ENCODE measurements at places on chromosomes 11 and 22.

GRCh38 chr11:77865805-77866204 lies 44.9 kb downstream of the AAMDC start:
- no peak for DNase-seq

DNA sequence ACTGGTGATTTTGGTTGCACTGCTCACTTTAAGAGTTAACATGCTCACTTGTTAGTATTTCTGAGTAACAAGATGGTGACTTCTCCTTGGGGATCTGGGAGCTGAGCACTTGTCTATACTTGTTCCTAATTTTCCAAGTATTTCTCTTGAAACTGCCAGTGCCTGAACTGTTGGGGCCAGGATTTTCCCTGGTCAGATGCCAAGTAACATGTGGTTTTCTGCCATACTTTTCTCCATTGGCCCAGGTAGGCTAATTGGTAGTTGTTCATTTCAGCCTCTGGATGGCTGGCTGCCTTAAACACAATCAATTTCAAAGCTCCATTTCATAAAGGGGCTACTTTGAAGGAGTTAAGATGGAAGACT lies 35.0 kb downstream of the RNF141 start:
- no peak for DNase-seq

DNA sequence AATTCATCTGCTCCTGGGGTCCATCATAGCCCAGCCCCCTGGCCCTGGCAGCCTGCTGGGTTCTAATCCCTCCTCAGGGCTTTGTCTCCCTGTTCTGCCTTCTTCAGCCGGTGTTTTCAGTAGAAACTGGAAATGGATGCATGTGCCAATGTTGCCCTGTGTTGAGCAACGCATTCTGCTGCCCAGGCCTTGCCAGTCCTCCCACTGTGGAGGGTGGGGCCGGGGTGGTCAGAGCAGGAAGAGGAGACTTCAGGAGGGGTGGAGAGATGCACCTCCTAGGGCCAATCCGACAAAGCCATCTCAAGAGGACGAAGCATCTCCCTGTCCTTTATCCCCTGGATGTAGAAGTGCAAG lies 27.6 kb upstream of the ZBTB16 start:
- no peak for DNase-seq

DNA sequence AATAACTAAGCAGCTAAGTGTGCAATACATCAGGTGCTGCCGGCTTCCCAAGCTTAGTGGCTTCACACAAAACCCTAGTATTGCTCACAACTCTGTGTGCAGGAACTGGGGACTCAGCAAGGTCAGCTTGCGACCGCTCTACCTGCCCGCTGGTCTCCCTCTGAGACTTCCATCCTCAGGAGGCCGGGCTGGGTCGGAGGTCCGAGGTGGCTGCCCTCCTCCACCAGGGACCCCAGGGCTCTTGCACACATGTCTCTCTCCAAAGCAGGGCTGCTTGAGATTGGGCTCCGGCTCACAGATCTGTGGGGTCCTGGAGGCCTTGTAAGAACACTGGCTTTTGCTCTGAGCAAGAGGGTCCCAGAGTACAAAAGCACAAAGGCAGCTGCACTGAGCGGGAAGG lies 25.4 kb upstream of the FGF19 start:
- DNase-seq: no peak

- DNase-seq: no peak
Measured at GRCh38 chr11:64893194-64894069, 15.0 kb upstream of the EHD1 start.

- DNase-seq: no peak
Measured at GRCh38 chr11:122181893-122182292, 65.9 kb upstream of the BLID start.

DNA sequence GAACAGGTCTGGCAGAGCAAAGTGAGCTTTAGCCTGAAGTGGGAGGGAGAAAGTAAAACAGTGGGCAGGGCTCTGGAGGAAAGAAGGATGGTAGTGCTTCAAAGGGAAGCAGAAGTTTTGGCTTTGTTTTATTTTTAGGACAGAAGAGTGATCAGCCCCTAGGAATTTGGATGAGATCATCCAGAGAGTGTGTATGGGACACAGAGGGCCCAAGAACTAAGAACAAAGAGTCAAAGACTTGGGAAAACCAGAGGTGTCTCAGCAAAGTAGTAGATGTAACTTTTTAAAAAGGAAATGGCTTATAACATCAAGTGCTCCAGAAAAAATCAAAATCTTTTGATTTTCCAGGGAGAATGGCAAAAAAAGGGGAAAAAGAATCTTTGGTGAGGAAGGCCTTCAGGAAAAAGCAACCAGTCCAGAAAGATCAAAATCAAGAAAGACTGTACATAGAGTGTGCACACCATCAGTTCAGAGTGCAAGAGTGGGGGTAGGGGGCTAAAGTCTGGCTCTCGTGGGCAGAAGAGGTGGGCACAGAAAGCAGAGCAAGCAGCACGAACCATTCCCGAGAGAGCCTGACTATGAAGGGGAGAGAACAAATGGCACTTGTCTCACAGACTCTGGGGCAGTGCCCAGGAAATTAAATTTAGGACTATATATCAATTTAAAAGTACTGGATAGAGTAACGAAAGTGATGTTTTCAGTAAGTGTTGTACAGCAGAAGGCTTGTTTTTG lies 30.0 kb downstream of the MAPK1 start:
- no peak for DNase-seq

GRCh38 chr11:70536051-70536877 lies 137.9 kb downstream of the CTTN start:
- DNase-seq: no peak
